ENCODE measurements at places on chromosomes 11 and 22.

- no peak for DNase-seq
Observed at GRCh38 chr11:102184269-102184987, 74.2 kb downstream of the YAP1 start.

GRCh38 chr11:43908191-43908590, 27.6 kb downstream of the ALKBH3 start:
- DNase-seq: no peak

GRCh38 chr11:7543302-7543701, 29.5 kb downstream of the PPFIBP2 start:
- no peak for DNase-seq

- DNase-seq: no peak
Observed at GRCh38 chr11:77019976-77020595, 14.1 kb upstream of the B3GNT6 start.

GRCh38 chr11:114614127-114614720, 18.6 kb upstream of the NXPE4 start:
- DNase-seq: no peak

- no peak for DNase-seq
Observed at GRCh38 chr22:17770180-17771077, 3.8 kb downstream of the BID start.

- DNase-seq: no peak
Observed at GRCh38 chr11:33735271-33736147, 714 bp downstream of the CD59 start.

- no peak for DNase-seq
Observed at GRCh38 chr11:10567446-10567845, 1.0 kb downstream of the LYVE1 start.

GRCh38 chr11:129280027-129280811, 88.1 kb upstream of the ARHGAP32 start:
- DNase-seq: no peak

DNA sequence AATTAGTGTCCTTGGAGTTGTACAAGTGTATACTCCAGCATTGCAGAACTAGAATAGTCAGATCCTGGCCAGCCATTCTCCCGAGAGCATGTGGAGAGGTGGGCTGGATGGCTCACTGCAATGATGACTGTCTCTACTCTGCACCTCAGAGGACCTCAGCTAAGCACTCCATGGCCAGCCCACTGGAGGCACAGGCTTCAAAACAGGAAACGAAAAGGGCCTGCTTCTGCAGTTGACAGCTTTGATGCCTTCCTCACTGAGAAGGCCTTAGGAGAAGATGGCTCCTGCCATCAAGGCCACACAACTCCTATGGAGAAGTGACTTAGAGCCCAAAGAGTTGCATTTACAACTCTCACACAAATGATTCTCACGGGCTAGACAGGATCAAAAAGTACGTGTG, 9.1 kb downstream of the POLD4 start:
- DNase-seq: no peak

GRCh38 chr11:6326985-6327384, 6.7 kb upstream of the CAVIN3 start:
- no peak for DNase-seq

- no peak for DNase-seq
Observed at GRCh38 chr22:35349368-35349703, 31.6 kb upstream of the HMOX1 start.

- no peak for DNase-seq
Observed at GRCh38 chr22:24325105-24325757, 54.6 kb downstream of the SPECC1L start.

- DNase-seq: no peak
Observed at GRCh38 chr11:99257131-99257530, 236.4 kb downstream of the CNTN5 start.

GRCh38 chr11:11149671-11150459, 203.2 kb downstream of the CSNK2A3 start:
- no peak for DNase-seq

All from iPS DF 6.9 (cell line).